GM06990 (cell line): ENCODE measurements at places on chromosomes 3 and 15.

- no peak for DNase-seq
Measured at GRCh38 chr3:126544596-126545281, 14.0 kb downstream of the C3orf22 start.

- DNase-seq = no peak
Measured at GRCh38 chr3:22729981-22730380, 473.1 kb upstream of the UBE2E2 start.

DNA sequence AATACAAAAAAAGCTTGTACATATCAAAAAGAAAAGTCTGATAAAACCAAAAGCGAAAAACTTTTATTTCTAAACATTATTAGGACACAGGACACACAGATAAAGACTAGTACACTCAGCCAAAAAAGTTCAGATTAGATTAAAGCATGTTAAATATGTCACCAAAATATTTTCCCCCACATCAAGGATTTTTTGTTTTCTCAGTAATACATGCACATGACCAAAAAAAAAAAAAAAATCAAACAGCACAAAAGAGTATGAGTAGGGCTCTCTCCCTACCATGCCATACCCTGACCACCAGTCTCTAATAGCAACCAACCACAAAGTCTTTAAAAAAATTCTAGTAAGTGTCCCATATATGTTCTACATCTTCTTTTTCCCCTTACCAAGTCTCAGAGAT is 77.4 kb downstream of the LRRFIP2 start:
- DNase-seq = no peak

DNA sequence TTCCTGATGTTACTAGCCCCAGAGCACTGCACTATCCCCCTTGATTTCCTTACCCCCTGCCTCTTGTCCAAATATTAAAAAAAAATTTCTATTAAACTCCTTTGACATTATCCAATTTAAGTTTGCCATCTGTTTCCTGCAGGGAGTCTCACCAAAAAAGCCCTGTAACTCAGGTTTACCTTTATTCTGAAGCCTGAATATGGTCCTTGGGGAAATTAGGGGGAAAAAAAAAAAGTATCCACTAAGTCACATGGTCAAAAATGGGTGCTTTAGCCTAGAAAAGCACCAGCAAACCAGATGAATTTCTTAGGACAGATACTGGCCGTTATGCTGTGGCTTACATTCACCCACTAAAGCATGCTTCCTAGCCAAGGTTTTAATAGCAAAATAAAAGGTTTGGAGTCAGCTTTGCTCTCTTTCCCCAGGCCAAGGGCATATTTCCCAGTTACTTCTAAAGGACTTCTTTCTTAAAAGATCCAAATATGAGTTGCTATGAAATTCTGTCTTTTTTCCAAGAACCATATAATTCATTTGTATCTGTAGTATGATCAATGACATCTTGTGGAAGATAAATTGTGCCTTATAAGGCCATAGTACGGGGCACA is 394.9 kb downstream of the LSAMP start:
- no peak for DNase-seq

DNA sequence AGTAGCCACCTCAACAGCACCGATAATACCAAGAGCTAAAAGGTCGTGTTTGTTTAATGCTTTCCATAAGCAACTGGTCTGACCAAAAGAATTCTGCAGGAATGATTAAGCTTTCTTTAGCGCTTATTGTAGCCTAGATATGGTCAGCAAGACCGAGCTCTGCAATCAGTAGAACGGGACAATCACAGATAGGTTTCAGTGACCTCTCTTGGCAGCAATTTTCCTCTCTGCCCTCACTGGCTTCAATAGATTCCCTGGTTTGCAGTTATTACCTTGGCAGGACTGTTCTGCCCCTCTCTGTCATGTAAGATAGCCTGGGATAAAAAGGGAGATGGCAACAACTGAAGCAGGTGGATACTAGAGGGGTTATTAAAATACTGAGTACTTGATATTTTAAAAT is 337.1 kb upstream of the NECTIN3 start:
- no peak for DNase-seq

DNA sequence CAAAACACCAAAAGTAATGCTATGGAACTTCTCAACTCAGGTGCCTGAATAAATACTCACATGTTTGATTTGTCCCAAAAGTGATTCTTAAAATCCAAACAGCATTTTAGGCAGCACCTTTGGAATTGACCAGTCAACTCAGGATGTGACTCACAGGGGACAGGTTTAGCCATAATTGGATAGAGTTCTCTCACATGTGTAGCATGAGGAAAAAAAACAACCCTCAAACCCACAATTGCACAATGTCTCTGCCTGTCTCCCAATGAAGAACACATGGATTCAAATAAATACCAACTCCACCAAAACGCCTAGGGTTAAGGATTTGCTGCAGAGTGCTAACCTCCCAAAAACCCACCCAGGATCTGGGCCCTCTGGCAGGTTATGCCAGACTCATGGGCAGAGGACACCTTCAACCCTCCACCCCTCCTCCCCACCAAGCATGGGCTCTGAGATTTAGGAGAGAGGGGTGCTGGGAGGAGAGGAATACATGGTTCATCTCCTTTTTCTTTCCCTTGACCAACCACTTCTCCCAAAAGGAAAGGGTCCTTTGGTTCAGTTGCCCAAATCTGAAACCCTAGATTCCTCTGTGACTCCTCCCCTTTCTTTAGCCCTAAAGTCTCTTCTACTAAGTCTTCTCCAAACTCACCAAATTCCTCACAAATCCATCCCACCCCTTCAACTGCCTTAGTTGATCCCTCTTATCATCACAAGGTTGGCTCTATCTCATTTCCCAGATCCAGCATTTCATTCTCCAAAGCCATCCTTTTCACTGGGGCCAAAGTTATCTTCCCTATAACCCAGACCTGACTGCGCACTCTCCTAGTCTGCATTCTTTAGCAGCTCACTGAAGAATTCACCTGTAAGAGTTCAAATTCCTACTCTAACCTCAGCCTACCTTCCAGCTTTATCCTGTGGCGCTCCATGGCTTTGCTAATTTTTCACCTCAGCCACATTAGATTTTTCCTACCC is 7.7 kb downstream of the RYK start:
- DNase-seq = no peak
